ENCODE measurements at places on chromosomes 16 and 17. TPM values are rescaled to one million over a fixed set of nuclear protein-coding genes. Genes with fewer than 3 reads are reported as not detected.

KIF2B gene
- total RNA-seq = not detected

SEZ6L2 gene
- 15.2 TPM for total RNA-seq

TNFRSF13B gene
- not detected for total RNA-seq

STH gene
- not detected for total RNA-seq

RAI1 gene
- 10.3 TPM for total RNA-seq

GRAP gene
- not detected for total RNA-seq

SEZ6 gene
- not detected for total RNA-seq

OTOP2 gene
- not detected for total RNA-seq

HOXB1 gene
- not detected for total RNA-seq

RNF227 gene
- total RNA-seq = 6.9 TPM

MC1R gene
- 7.7 TPM for total RNA-seq

CD300LG gene
- total RNA-seq = not detected

IL21R gene
- 10.8 TPM for total RNA-seq

TTLL6 gene
- total RNA-seq = not detected

SDR42E1 gene
- 0.38 TPM for total RNA-seq

HNF1B gene
- total RNA-seq = not detected

PRSS53 gene
- total RNA-seq = 9.7 TPM

Measured in LHCN-M2 (cell line).